ENCODE measurements at places on chromosomes 1 and 21.

GRCh38 chr1:5164158-5164557, 509.7 kb downstream of the AJAP1 start:
- no peak for DNase-seq

- no peak for DNase-seq
Observed at GRCh38 chr1:37509181-37509580, 5.4 kb downstream of the MEAF6 start.

- DNase-seq, result no peak
Observed at GRCh38 chr1:67942274-67942673, 108.2 kb downstream of the DIRAS3 start.

DNA sequence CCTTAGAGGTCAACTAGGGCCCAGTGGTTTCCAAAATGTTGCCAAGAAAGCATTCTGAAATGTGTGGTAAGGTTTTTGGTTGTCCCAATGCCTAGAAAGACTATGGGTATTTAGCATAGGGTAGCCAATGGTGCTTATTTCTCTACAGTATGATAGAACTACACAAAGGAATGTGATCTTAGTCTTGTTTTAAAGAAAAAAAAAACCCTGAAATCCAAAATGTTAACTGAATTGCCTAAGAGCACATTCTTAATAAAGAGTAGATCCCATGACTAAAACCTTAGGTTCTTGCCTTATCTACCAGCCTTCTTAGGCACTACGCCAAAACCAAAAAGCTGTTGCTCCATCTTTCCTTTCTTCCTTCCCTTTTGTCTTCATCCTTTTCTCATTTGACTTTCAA, 428.2 kb downstream of the MRPL39 start:
- no peak for DNase-seq

- no peak for DNase-seq
Observed at GRCh38 chr1:183569141-183569540, 21.1 kb downstream of the NCF2 start.

DNA sequence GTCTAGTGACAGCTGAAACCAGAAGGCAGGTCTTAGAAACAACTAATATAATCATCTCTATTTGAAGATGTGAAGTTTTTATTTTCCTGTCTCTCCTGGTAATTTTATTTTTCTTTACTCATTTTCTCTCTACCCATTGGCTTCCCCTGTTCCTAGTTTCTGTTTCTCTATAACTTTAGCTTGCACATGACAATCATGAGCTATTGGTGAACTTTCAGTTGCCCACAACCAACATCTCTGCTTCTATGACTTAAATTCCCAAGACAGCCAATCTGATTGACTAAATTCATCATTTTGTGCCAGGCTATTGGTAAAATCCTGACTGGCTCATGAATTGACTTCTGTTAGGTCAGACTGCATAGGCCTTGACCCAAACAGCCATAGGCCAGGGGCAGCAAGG, 13.7 kb upstream of the ACADM start:
- DNase-seq, result no peak

All from left colon (tissue), 2 donors.